ENCODE measurements at places on chromosomes 2 and 18.

GRCh38 chr2:238771639-238772038, 76.2 kb upstream of the TWIST2 start:
- no peak for DNase-seq

DNA sequence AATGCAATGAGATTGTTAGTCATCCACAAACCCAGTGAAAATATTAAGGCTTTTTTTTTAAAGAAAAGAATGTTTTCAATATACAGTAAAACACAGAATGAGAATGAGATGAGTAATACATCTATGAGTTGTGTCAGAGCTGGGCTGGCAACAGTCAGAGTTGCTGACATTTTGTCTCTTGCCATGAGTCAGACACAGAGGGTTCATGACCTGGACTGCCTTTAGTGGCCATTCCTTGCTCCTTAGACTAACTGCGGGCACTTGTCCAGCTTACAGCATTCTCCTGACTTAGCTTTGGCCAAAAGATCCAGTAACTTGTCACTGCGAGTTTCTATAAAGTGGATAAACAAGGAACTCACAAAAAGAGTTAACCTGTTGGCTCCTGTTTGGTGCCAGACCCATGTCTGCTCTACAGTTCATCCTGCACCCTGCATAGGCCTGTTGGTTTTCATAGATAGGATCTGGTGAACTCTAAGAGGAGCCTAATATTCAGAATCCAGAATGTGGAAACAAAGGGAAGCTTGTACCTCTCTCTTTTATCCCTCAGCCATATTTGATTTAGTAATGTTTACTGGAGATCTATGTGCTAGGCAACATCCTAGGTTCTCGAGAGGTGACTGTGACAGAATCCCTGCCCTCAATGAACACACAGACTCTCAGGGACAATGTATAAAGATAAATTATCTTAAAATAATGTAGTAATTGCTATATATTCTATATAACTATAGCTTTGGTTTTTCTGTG, 391.5 kb upstream of the VWC2L start:
- no peak for DNase-seq

DNA sequence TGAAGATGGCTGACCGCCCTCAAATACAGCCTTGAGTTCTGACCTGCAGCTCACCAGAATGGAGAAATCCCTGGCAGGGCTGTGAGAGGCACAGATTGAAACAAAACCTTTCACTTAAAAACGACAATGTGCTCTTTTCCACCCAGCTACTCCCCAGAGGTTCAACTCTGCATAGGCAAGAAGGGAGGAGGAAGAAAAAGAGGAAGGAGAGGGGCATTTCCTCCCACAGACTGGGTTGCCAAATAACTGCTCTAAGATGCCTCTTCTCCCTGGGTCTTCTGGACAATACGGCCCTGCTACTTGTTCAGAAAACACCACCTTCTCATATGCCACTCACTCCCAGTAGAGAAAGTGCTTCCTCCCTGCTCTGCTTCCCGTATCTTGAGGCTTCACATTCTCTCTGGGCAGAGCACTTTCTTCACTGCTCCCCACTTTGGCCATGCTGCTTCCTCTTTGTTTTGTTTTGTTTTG, 136.4 kb upstream of the SLC1A4 start:
- no peak for DNase-seq

DNA sequence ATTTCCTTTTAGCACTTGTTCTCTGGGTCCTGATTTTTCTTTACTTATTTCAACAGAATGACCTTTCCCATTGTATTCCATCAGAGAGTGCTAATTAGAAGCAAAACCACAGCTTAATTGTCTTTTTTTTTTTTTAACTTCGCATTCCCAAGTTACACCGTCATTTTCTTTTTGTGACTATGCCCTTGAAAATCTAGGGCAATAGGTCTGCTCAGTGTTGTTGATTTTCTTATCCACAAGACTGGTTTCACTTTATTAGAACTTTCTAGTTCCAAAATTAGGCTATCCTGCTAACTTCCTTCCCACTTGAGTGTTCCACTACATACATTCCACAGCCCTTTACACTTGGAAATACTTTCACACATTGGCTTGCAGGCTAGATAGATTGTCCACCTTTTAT, 18.7 kb upstream of the ADAM17 start:
- no peak for DNase-seq

DNA sequence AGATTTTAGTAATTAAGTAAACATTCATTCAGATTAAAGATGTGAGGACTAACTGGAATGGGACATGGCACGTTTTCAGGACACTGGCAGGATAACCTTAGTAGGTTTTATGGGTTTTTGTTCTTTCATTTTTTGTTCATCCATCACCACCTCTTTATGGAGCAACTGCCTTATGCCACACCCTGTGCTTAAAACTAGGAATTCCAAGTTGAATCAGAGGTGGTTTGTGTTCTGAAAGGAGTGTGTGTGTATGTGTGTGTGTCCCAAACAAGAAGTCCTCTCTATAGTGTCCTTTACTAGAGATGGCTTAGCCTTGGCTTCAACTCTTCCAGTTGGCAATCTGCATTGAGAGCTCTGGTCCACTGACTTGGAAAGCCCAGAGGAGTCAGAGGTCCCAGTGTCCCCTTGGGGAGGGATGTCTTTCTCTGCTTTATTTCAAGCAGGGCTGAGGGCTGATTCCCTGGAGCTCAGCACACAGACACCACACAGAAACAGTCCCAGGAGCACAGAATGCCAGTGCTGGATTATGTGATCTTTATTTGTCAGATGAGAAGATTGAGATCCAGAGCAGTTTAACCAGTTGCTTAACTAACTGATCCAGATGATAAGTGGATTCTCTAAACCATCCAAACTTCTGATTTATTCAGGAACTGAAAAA, 25.2 kb downstream of the RHOB start:
- no peak for DNase-seq

- DNase-seq, result no peak
Observed at GRCh38 chr2:151156431-151156830, 105.2 kb downstream of the RBM43 start.

- no peak for DNase-seq
Observed at GRCh38 chr2:39202639-39203369, 41.0 kb downstream of the CDKL4 start.

GRCh38 chr2:29561181-29561580, 360.2 kb downstream of the ALK start:
- no peak for DNase-seq

DNA sequence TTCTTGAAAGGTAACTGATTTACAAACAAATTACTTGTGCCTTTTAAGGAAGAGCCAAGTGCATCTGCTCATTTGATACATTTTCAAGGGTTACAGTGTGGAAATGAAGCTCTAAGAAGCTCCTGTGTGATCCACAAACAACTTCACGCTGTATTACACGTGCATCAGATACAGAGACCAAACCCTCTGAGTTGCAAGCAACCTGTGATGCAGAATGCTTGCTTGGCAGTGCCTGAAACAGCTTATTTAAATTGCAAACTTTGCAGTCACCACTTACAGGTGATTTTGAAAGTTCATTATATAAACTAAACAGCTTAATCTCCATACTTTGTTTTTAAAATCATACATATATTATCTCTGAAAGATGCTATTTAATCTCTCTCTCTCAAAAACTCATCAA, 50.1 kb downstream of the ZEB2 start:
- no peak for DNase-seq

DNA sequence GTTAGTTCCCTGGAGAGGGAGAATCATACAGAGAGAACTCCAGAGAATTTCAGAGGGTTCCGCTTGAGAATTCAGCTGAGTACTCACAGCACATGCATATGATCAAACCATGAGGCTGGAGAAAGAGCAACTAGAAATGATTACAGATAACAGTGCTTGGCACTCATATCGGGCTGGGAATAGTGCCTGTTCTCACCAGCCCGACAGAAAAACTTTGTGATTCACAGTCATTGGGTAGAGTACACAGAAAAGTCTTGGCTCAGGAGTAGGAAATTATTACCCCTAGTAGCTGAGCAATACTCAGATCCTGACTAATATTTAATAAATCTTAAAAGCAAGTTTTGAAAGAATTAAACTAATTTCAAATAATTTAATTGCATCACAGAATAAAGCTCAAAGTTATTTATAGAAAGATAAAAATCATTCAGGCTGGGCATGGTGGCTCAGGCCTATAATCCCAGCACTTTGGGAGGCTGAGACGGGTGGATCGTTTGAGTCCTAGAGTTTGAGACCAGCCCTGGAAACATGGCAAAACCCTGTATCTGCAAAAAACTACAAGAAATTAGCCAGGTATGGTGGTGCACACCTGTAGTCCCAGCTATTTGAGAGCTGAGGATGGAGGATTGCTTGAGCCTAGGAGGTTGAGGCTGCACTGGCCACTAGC, 6.8 kb downstream of the WDPCP start:
- no peak for DNase-seq

- DNase-seq, result no peak
Observed at GRCh38 chr18:67144329-67144728, 372.2 kb downstream of the DSEL start.

DNA sequence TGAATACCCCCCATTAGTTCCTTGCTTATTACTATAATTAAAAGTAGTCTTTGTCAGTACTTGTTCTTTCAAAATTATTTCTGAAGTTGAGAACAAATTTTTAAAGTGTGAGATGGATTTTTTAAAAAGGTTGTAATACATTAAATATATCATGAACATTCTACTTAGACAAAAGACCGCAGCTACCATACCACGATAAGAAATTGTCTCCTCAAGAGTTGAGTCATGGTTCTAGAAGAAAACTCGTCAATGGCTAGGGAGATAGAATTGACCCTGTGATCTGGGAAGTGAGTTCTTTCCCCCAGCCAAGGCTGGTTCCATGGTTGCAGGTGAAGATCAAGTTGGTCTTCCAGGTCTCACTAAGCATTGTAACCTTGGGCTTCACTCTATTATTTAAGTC, 67.8 kb upstream of the ACYP2 start:
- no peak for DNase-seq

DNA sequence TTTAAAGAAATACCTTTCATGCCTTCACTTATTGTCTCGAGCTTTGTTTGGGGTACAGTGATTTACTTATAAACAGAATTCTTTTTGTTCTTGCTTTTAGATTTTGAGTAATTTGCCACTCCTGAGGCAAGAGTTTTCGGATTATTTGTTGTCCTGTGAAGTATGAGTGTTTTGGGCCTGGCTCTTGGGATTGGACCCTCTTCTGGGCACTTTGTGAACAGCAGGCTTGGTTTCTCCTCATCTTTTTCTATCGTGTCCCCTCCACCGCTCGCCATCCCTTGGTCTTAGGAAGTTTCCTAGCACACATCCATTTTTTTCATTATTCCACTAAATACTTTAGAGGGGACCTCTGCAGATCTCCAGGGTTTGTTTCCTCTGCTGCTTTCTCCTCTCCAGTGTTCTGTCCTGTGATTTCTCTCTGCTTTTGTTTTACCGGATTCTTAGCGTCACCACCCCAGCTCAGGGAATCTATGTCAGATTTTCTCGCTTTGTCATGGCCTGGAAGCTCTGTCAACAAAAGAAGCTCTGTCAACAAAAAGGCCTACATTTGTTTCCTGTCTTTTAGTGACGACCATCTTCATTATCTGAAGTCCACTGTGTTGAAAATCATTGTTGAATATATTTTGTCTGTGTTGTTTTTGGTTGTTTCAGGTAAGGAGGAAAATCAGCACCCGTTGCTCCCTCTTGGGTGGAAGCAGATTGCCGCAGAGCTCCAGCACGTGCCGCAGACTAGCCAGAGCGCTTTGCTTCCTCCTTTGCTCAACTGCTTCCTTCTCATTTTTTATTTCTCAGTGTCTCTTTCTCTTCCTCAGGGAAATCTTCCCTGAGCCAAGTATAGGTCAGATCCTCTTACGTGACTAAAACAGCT, 27.8 kb downstream of the ANKRD62 start:
- DNase-seq, result no peak

- DNase-seq, result no peak
Observed at GRCh38 chr2:194619366-194619765, 1037.7 kb upstream of the SLC39A10 start.

- no peak for DNase-seq
Observed at GRCh38 chr2:106366204-106366885, 101.9 kb downstream of the RGPD3 start.

DNA sequence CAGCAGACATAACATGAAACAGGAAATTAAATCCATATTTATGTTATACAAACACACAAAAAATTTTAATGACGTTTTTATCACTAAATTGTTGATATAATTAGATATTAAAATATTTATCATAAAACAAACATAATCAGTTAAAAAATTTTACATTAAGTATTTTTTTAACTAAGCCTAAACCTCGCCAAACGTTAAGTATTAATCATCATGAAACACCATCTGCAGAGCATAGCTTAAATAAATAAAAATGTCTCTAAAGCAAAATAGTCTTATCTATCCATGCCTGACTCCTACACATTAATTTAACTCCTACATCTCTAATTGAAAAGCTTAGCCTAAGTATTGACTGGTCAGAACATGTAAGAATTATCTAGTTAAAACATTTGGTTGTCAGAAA, 271.6 kb upstream of the RND3 start:
- DNase-seq, result no peak

GRCh38 chr2:158725441-158725891, 69.7 kb upstream of the DAPL1 start:
- DNase-seq, result no peak

DNA sequence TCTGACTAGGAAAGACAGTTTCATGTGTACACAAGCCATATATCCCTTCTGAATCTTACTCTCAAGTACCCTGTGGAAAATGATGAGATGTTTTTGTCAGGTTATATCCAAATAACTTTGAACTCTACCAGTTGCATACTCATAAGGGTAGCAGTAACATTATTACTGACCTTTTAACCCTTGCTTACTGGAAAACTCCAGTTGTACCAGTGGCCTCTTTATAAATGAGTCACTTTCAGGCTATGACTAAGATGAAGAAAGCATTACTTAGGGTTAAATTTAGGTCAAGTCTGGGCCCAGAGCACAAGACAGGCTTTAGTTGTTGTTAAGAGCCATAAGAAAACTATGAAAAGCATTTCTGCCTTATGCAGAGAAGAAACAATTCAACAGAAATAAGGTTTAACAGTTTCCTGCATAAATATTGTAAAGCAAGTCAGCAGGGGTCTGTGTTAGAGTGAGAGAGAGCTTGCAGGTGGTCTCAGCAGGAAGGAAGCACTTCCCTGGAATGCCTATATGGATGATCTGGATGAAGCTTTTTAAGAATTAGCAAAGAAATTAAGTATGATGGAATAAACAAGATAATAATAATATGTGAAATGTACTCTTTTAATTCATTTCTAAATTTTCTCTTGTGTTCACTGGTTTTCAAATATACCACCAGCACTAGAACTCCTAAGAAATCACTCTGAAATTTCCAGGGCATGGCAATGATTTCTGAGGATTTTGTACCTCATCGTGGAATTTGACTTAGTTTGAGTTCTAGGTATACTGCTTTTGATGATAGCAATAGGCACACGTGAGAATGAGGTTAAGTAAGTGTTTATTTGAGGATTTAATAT, 126.6 kb downstream of the UBE2E3 start:
- no peak for DNase-seq

- no peak for DNase-seq
Observed at GRCh38 chr2:205424326-205424725, 258.0 kb upstream of the NRP2 start.

GRCh38 chr18:48910972-48911545, 39.7 kb downstream of the SMAD7 start:
- DNase-seq, result no peak

DNA sequence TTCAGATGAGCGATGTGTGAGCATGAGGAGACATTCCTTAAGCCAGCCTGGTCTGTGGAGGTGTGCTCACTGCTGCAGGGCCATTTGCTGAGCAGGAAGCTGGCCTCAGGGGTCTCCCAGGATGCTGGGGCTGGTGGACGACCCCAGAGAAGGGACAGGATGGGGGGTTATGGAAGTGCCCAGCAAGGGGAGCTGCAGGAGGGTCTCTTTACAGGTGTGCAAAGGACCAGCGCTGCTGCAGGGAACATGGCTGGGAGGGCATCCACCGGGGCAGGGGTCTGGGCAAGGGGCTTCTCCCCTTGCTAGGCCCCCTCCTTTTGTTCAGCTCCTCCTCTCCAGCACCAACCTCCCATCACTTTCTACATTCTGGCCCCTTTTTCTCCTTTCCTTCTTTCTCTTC, 185.2 kb downstream of the GBX2 start:
- no peak for DNase-seq

All from activated CD4-positive, CD25-positive, alpha-beta regulatory T cell treated with anti-CD3 and anti-CD28 coated beads, Interleukin-2, amount 50 U/mL, for 16 hours (primary cell).